ENCODE measurements at places on chromosomes 5 and 9.

GRCh38 chr5:78467752-78468357, 107.4 kb downstream of the SCAMP1 start:
- peak; percentile 16 for DNase-seq

GRCh38 chr9:26326563-26326962, 566.0 kb downstream of the CAAP1 start:
- DNase-seq: peak; percentile 17

DNA sequence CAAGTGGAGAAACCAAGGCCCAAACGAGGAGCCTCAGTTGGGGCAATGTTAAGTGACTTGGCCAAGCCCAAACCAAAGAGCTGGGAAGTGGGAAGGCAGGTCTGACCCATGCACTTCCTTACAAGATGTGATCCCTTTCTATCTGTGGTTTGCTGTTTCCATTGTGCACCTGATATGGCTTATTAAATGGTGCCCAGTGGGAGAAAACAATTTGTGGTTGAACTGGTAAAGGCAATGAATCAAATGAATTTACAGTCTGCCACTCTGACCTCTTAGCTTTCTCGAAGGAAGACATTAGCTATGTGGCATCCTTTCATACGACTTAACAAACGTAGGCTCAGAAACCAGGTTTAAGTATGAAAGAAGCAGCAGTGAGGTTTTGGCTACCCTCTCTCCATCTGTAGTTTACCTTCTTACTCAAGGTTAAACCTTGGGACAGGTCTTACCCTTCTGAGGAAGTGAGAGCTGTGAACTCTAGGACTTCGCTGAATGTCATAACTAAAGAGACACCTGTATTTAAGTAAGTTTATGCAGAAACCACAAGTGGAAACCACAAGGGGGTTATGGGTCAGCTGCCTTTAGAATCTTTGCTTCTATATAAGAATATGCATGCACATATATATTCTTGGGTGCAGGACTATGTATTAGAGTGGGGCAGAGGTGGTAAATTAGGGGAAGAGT, 100.5 kb upstream of the SPATA31D4 start:
- no peak for DNase-seq

DNA sequence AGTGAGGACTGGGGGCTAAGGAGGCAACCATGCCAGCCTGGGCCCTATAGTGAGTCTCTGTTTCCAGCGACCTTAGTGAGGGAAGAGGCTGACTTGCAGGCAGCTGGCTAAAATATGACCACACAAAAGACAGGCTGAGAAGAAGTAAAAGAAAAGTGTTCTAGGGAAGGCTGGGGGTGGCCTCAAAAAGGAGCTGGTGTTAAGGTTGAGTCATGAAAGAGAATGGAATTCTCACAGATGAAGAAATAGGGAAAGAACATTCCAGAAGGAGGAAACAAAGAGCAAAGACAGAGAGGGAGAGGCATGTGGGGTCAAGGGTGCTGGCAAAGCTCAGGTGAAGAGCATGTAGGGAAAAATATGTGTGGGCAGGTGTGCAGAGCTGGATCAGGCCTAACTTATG, 302.7 kb upstream of the RFX3 start:
- no peak for DNase-seq

DNA sequence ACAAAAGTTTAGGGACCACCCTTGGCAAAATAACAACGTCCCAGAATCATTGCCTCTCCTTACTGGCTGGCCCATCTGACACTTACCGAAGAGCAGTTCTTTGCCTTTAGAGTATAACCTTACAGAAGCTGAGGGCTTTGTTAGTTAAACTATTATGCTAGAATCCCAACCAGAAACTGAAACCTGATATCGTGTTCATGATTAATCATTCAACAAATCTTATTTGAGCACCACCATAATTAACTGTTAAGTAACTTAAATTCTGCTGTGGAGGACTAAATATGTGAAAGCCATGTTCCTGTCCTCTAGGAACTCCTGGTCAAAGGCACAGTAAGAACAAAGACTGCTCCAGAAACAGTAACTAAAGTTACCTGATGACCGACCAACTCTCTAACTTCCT, 104.9 kb downstream of the ARL15 start:
- no peak for DNase-seq

DNA sequence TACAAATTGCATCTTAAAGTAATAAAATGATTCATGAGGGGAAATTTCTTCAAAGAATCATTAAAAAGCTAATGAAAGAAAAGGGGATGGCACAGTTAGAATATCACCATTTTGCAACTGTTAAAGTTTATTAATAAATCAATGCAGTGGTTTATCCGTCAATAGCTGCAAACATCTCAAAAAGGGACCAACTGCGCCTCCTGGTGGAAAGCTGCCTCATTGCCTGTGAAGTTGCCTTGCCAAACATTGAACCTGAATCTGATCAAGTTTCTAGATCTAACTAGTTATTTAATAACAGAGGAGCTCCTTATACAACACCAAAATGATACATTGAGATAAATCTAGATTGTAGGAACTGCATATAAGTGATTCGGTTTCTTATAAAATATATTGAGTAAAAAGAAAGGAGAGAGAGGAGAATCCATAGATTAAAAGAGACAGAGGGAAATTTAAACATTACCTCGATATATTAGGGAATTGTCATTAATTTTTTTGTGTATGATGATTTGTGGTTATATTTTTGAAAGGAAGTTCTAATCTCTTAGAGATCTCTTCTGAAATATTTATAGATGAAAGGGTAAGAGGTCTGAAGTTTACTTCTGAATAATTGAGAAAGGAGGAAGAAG, 6.9 kb upstream of the NDUFB6 start:
- no peak for DNase-seq

GRCh38 chr5:139472386-139473030, 1.7 kb downstream of the SMIM33 start:
- no peak for DNase-seq

DNA sequence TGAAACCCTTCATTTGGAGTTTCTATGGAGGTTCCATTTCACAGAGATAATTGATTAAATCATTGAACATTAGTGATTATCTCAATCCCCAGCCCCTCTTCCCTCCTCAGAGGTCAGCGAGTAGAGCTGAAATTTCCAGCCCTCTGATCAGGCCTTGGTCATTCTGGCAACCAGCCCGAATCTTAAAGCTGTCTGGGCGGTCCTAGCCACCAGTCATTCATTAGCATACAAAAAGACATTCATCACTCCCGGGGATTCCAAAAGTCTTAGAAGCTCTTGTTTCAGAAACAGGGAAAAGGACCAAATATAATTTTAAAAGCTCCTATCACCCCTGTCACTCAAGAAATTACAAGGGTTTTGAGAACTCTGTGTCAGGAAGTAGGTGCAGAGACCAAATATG, 41.3 kb downstream of the ZNF474 start:
- DNase-seq: no peak

DNA sequence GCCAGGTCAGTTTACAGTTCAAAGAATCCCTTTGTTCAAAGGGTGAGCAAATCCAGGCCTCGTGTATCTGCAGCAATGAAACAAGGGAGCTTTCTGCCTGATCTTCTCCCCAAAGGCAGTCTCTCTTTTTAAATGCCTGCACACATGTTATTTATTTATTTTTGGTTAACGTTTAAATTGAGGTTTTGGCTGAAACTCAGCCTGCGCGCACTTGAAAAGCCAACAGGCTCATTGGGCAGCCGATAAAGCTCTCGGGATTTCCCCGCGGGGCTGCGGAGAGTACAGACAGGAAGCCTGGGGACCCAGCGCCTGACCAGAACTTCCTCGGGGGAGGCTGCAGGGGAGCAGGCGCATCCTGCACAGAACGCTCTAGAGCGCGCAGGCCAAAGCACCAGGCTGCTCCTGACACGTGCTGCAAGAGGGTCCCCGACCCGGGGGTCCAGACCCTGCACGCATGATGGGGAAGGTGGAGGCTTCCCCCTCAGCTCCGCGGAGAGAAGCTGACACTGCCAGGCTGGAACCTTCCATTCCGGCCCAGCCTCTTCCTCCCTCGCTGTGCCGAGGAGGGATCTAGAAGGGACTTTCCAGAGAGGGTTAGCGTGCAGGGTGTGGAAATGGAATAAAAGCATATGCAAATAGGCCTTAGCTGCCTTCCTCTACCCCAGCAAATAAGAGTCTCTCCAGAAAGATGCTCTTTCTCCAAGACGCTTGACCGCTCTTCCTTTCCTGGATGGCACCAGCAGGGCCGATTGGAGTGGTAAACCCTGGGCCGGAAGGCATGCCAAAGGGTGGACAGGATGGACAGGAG, 46.1 kb downstream of the PTTG1 start:
- peak; percentile 96 for DNase-seq

DNA sequence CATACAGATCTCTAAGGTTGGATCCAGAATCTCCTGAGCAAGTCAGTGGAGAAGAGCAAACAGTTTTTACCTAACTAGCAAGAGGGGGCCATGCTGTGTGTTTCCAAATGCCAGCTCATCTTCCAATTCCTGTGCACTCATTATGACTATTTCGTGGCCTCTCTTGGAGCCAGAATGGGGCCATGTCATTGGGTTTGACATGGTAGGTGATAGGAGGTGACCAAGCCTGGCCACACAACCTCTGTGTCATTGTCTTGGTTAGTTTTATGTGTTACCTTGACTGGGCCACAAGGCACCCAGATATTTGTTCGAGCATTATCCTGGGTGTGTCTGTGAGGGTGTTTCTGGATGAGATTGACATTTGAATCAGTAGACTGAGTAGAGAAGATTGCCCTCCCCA, 206.2 kb downstream of the HSPA4 start:
- no peak for DNase-seq

Data from GDM1 (cell line).